CD4-positive, alpha-beta T cell treated with Interleukin-6 at 100 ng/mL for 8 hours (primary cell): ENCODE measurements at places on chromosomes 16 and 17.

- no peak for DNase-seq
These were observed 296.3 kb upstream of the AXIN2 start for GRCh38 chr17:65857718-65858117.

DNA sequence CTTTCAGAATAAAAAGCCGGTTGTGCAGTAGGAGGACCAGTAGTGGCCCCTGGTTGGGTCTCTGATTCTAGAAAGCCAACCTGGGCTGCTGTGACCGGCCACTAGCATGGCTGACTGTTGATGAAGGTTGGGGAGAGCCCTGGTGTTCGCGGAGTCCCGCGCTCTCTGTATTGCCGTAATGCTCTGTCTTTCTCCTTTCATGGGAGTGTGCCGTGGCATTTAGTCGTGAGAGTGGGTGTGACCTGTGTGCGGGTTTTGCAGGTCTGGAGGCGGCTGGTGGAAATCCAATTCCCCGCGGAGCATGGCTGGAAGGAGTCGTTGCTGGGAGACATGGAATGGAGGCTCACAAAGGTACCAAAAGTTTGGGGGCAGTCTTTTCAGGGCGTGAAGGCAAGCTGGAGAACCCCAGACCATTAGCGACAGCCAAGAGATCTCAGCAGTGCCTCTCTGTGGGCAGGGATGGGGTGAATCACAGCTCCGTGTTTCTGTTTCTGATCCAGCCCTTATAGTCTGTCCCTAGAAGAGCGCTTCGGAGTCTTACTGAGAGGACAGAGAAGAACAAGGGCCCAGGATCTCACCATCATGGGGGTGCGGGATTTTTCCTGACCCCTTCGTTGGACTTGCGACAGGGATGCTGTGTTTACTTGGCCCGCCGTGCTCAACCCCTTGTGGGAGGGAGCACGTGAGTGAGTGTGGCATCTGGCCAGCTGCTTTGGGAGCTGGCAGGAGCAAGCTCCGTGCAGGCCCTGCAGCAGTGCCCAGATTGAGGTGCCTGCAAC is 56.5 kb downstream of the RNF213 start:
- DNase-seq = no peak

GRCh38 chr16:80122115-80122514 is 418.7 kb upstream of the DYNLRB2 start:
- no peak for DNase-seq

GRCh38 chr16:87622756-87623319 is 20.5 kb downstream of the JPH3 start:
- no peak for DNase-seq

DNA sequence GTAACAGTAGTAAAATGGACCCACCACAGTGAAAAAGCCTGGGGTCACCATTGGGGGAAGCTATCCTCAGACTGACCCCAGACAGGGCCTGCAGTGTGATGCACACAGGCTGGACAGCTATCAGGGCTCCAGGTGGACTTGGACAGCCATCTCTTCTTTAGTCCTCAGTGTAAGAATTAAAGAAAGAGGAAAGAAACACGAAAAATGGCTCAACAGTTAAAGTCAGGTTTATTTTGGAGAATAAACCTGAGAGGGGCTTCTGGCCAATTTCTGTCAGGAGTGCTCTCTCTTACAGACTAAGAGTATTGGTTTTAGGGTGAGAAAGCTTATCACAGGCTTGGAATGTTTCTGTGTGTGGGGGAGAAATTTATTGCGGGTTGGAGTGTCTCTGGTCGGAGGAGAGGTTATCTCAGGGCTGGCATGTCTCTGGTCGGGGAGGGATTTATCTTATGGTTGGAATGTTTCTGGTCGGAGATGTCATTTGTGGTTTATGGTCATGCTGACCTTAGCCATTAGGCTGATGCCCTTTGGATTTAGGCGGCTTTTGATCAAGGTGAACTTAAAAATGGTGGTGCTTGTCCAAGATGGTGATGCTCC is 10.8 kb upstream of the B4GALNT2 start:
- no peak for DNase-seq

DNA sequence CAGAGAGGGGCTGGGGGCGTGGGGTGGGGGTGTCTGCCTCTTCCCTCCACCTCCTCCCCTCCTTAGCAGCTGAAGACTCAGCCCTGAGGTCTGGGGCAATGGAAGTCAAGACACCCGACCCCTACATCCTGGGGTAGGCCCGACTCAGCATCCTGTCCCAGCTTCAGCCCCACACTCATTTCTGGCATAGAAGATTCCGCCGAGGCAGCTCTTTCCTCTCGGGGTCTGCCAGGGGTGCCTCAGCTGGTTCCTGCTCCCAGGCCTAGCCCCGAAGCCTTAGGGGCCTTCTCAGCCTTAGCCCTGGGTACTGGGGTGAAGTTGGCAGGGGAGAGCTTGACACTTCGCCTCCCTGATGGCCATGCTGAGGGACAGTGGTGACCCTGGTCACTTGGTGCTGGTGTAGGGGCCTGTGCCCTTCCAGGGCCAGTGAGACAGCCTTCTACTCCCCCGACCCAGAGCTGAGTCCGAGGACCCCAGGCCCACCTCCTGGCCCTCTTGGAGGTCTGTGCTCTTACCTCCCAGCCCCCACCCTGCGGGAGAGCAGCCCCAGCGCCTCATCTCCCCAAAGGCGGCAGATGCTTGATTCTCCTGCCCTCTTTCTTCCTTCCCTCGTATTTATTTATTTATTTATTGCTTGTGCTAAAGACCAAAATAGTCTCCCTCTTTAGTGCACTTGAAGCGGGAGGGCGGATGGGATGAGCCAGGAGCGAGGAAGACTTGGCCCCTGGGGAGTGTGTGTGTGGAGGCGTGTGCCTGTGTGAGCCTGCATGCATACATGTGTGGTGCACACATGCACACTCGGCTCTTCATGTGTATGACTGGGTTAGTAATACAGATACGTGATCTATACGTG is 42.5 kb downstream of the KCNJ12 start:
- DNase-seq = no peak

DNA sequence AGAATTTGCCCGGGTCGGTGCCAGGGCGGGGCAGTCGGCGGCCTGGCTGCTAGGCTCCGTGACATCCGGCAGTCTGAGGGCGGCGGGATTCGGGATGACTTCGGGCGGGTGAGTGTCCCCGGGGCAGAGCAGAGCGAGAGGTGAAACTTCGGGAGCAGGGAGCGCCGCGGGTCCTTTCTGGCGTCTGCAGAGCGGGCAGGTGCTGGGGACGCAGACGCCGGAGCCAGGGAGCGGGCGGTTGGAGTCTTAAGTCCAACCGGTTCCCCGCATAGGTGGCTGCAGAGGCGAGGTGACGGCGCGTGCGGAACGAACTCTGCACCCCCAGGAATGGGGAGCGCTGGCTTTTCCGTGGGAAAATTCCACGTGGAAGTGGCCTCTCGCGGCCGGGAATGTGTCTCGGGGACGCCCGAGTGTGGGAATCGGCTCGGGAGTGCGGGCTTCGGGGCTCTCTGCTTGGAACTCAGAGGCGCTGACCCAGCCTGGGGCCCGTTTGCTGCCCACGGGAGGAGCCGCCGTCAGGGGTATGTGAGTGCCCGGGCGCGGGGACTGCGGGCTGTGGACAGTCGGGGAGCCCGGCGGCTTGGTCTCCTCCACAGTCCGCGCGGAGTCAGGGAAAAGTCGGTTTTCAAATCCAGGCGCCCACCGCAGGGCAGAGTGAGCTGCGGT is at the start of gene B4GALNT2:
TSS of gene B4GALNT2 (plus strand) at position 71 of the 666 bp plus-strand sequence. CDS start at position 95, 24 bp downstream.
- DNase-seq = no peak
